ENCODE measurements at places on chromosomes 6 and 20. TPM values are rescaled to one million over a fixed set of nuclear protein-coding genes. Genes with fewer than 3 reads are reported as not detected.

- DNase-seq: peak; percentile 14
Observed at GRCh38 chr20:6769903-6770785, 2.7 kb downstream of the BMP2 start.

- DNase-seq: no peak
Observed at GRCh38 chr6:90123831-90124230, 172.8 kb downstream of the BACH2 start.

Gene MDN1
- 57.7 TPM for polyA plus RNA-seq

Gene GPR6
- polyA plus RNA-seq: not detected

Gene VWA7
- polyA plus RNA-seq: 8.5 TPM

Data from left kidney (tissue), 8 donors.